ENCODE measurements at places on chromosomes 7 and 10. TPM values are rescaled to one million over a fixed set of nuclear protein-coding genes. Genes with fewer than 3 reads are reported as not detected.

Gene COPG2
- 23.5 TPM for total RNA-seq

Gene DOCK4
- 0.32 TPM for total RNA-seq

Gene NXPH1
- not detected for total RNA-seq

Gene CLDN3
- not detected for total RNA-seq

Gene AKR1C8
- total RNA-seq, result not detected

Gene ENKUR
- 0.11 TPM for total RNA-seq

DNA sequence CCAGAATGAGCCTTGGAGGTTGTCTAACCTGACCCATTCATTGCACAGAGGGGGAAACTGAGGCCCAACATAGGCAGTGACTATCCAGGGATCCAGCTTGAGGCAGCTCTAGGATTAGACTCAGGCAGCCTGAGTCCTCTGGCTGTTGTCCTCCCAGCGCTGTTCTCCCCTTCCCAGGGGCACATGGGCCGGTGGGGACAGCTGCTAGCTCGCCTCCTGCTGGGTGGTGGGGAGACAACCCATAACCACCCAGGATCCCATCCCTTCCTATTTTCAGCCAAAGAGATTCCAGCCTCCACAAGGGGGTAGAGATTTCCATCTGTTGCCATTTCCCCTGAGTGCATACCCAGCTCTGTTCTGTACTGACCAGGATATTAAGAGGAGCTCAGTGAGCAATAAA lies 145.1 kb upstream of the GPR26 start:
- no peak overlapping the region for H3K4me3 ChIP-seq
- DNase-seq, result no peak
- no peaks in the 10 kb centered on the region for H3K4me1 ChIP-seq

- H3K27me3 ChIP-seq, result peaks cover 6% of the 10 kb centered on the region
- H3K4me3 ChIP-seq, result no peak overlapping the region
- H3K27ac ChIP-seq, result no peak overlapping the region
- no peaks in the 10 kb centered on the region for H3K36me3 ChIP-seq
- peak; percentile 80 for DNase-seq
- no peaks in the 10 kb centered on the region for H3K4me1 ChIP-seq
Measured at GRCh38 chr7:128209229-128210035, 31.6 kb upstream of the LEP start.

DNA sequence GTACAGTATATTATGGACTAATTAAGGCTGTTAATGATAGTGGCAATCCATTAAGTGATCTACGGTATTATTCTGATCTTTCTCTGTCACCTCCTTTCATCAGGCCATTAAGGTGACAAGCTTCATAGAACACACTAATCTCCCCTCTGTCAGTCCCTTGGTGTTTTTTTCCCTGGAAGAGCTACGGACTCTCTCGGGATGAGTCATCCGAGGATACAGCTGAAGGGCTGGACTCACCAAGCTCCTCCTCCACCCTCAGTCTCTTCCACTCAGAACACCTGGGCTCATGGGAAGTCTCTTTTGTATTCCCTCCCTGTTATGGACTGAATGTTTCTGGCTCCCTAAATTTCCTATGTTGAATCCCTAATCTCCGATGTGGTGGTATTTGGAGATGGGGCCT lies 69.8 kb upstream of the PLXNA4 start:
- H3K4me3 ChIP-seq, result no peak overlapping the region
- H3K4me1 ChIP-seq, result no peaks in the 10 kb centered on the region
- no peaks in the 10 kb centered on the region for H3K27me3 ChIP-seq
- no peak overlapping the region for H3K27ac ChIP-seq
- DNase-seq, result no peak

DNA sequence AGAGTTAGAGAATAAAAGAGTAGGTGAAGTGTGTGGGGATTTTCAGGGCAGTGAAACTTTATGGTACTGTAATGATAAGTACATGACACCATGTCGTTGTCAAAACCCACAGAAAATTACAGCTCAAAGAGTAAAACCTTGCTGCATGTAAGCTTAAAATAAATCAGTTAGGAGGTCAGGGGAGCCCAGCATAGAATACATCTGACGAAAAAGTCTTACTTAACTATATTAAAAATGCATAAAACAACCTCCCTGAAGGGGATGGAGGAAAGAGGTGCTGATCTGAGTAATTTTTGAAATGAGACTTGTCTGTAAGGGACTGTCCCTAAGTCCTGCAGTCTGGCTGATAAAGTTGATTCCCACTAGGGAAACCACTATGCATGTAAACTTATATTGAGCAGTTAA lies 49.8 kb upstream of the AKR1E2 start:
- peak; percentile 11 for DNase-seq
- no peaks in the 10 kb centered on the region for H3K36me3 ChIP-seq
- peak overlapping the region; percentile 89 for H3K27ac ChIP-seq
- H3K27me3 ChIP-seq, result peaks cover 14% of the 10 kb centered on the region
- no peak overlapping the region for H3K4me3 ChIP-seq

DNA sequence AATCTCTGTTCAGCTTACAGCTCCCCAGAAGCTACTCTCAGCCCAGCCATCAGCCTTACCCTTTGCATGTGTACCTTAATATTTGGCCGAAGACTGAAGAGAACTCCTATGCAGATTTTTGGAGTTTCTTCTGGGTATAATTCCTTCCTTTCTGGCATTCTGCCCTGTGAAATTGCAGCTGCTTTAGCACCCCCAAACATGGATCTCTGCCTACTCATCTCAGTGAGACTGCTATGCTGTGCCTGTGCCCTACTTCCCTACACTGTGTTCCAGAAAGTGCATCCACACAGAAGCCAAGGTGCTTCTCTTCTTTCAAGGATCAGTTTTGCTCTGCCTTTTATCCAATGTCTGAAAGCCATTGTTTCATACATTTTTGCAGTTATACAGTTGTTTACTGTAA lies 81.6 kb downstream of the NPY start:
- no peaks in the 10 kb centered on the region for H3K4me1 ChIP-seq
- H3K4me3 ChIP-seq, result no peak overlapping the region
- peaks cover 8% of the 10 kb centered on the region for H3K27me3 ChIP-seq
- no peak overlapping the region for H3K27ac ChIP-seq
- no peaks in the 10 kb centered on the region for H3K36me3 ChIP-seq
- DNase-seq, result no peak

DNA sequence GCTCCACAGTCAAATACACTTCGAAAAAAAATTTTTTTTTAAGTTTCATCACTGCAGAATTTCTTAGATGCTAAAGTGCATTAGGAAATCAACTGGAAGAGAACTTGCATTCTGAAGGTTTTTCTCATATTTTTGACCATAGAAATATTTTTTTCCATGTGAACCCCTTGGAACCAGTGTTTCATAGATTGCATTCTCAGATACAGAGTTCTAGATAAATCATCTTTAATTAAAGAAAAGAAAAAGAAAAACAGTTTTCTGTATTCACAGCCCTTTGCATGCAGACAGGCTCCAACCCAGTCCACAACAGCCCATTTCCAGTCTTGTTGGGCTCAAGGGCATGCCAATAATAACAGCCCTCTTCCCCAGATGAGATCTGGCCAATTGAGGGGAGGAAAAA lies 75.5 kb upstream of the RPA3 start:
- no peaks in the 10 kb centered on the region for H3K27me3 ChIP-seq
- H3K36me3 ChIP-seq, result peaks cover 26% of the 10 kb centered on the region
- H3K27ac ChIP-seq, result no peak overlapping the region
- H3K4me3 ChIP-seq, result no peak overlapping the region
- no peak for DNase-seq
- H3K4me1 ChIP-seq, result peaks cover 2% of the 10 kb centered on the region

DNA sequence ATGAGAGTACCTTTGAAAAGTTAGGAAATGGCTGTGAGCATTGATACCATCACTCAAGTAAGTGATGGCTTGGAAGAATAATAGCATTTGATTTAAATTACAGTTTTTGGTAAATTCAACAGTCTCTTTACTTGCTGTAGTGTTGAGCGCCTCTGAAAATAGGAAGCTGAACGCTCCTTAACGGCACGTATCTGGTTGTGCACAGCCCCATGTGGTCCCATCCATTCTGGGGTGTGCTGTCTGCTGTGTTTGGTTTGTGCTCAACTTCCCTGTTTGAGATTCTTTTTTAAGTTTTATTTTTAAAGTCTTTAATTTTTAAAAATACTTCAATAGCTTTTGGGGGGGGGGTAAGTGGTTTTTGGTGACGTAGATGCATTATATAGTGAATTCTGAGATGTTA lies 51.5 kb downstream of the DNAJB6 start:
- H3K27me3 ChIP-seq, result no peaks in the 10 kb centered on the region
- H3K27ac ChIP-seq, result no peak overlapping the region
- peaks cover 36% of the 10 kb centered on the region for H3K4me1 ChIP-seq
- H3K4me3 ChIP-seq, result no peak overlapping the region
- H3K36me3 ChIP-seq, result peaks cover 51% of the 10 kb centered on the region

DNA sequence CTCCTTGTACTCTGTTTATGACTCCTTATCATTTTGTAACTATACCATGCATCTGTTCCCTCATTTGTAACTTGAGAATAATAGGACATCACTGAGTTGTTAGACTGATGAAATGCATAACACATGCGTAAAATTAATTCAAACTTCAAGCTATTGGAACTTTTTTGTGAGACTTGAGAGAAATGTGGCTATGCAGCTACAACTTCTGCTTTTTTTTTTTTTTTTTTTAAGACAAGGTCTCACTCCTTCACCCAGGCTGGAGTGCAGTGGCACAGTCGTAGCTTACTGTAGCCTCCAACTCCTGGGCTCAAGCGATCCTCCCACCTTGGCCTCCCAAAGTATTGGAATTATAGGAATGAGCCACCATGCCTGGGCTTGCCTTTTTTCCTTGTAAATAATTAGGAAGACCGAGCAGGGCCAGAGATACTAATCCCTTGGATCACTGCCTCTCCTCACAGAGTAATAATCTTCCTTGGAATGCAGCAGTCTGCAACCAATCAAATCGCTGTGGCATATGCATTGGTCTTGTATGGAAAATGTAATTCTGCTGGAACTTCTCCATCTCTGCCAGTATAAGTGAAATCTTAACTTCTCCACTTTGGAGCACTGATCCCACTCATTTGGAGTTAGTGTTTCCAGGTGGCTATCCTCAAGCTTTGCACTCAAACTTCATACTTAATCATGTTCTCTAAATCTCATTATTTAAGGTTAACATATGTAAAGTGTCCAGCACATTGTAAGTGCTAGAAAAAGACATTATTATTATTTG lies 2.0 kb upstream of the PANK1 start:
- H3K36me3 ChIP-seq, result peaks cover 2% of the 10 kb centered on the region
- no peak overlapping the region for H3K27ac ChIP-seq
- peaks cover 6% of the 10 kb centered on the region for H3K4me1 ChIP-seq
- DNase-seq, result no peak
- H3K4me3 ChIP-seq, result no peak overlapping the region

GRCh38 chr7:151992375-151992774 lies 33.1 kb upstream of the GALNT11 start:
- H3K36me3 ChIP-seq, result no peaks in the 10 kb centered on the region
- peaks cover 10% of the 10 kb centered on the region for H3K4me1 ChIP-seq
- H3K27me3 ChIP-seq, result peaks cover 13% of the 10 kb centered on the region
- DNase-seq, result peak; percentile 67
- H3K27ac ChIP-seq, result no peak overlapping the region

GRCh38 chr7:99099499-99100077 lies 44.3 kb downstream of the SMURF1 start:
- H3K27me3 ChIP-seq, result no peaks in the 10 kb centered on the region
- peaks cover 28% of the 10 kb centered on the region for H3K36me3 ChIP-seq
- peaks cover 57% of the 10 kb centered on the region for H3K4me1 ChIP-seq
- H3K4me3 ChIP-seq, result no peak overlapping the region

GRCh38 chr7:35253710-35254495 lies at the start of gene TBX20:
Gene TBX20 (minus strand): TSS chr7:35254100. CDS start chr7:35253620, 480 bp downstream.
- peak within 1 kb of the TSS; percentile 51 for H3K4me3 ChIP-seq
- peaks cover 16% of the 10 kb centered on the region for H3K4me1 ChIP-seq
- no peak within 1 kb of the TSS for H3K27ac ChIP-seq
- peak; percentile 65 for DNase-seq
- peaks cover 3% of the 10 kb centered on the region for H3K36me3 ChIP-seq

DNA sequence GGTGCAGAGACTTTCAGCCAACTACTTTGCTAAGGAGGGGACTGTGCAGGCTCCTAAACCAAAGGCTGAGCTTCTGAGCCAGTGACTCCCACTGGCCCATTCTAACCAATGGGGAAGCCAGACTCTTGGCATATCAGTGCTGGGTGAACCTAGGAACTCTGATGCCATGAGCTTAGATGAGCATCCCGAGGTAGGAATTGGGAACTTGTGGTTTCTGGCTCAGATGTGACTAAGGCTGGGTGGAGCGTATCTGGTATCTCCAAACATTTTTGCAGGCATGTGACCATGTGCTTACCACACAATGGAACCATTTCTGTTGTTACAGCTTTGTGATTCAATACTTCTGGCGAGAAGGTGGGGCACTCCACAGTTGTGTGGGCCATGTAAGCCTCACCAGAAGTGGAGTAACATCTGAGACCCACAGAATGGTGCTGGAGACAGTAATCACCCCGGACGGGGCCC lies 2.5 kb upstream of the AVPI1 start:
- H3K27ac ChIP-seq, result no peak overlapping the region
- no peak for DNase-seq
- H3K4me1 ChIP-seq, result peaks cover 17% of the 10 kb centered on the region
- H3K4me3 ChIP-seq, result no peak overlapping the region
- H3K36me3 ChIP-seq, result no peaks in the 10 kb centered on the region
- no peaks in the 10 kb centered on the region for H3K27me3 ChIP-seq

GRCh38 chr7:33970536-33970935 lies 65.2 kb downstream of the BMPER start:
- H3K4me1 ChIP-seq, result no peaks in the 10 kb centered on the region
- no peak overlapping the region for H3K4me3 ChIP-seq
- H3K27ac ChIP-seq, result no peak overlapping the region
- DNase-seq, result no peak

DNA sequence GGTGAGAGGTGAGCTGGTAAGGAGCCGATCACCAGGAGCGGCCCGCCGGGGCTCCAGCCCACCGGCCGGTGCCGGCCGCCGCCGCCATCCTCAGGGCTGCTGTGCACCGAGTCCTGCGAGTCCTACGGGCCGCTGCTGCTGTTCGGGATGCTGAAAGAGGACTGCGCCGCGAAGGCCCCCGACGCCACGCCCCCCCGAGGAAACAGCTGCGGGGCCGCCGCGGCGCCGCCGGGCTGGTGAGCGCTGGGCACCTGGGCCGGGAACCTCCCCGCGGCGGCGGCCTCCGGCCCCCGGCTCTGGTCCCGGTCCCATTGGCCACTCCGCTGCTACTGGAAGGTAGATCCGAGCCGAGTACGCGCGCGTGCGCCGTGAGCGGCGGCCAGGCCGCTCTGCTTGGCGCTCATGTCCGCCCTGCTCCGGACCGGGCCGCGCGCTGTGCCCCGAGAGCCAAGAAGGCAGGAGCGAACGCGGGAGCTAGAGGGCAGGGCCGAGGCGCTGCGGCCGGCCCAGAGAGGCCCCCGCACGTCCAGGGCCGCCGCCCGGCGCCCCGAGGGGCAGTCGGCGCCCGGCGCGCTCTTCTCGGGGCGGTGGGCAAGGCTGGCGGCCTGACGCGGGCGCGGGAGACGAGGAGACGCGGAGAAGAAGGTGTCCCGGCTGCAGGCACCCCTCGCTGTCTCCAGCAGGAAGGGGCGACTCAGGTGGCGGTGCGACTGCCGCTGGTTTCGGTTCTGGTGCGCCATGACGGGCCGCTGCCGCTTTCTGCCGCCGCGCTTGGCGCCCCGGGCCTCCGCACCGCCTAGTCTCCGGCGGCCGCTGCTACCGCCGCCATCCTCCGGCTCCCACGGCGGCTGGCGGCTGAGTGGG lies 121.3 kb upstream of the WIPF3 start:
- peak overlapping the region; percentile 76 for H3K4me3 ChIP-seq
- peaks cover 6% of the 10 kb centered on the region for H3K4me1 ChIP-seq
- H3K36me3 ChIP-seq, result no peaks in the 10 kb centered on the region
- H3K27ac ChIP-seq, result no peak overlapping the region
- H3K27me3 ChIP-seq, result peaks cover 9% of the 10 kb centered on the region

Data from activated CD4-positive, alpha-beta T cell treated with anti-CD3 and anti-CD28 coated beads for 36 hours (primary cell).